Urothelium cell line (cell line): ENCODE measurements at places on chromosomes 3 and 15.

GRCh38 chr3:127165036-127165435, 27.9 kb upstream of the PRR23E start:
- no peak for DNase-seq

GRCh38 chr3:169323578-169324451, 339.7 kb downstream of the MECOM start:
- DNase-seq: no peak

GRCh38 chr15:60801395-60801794, 322.5 kb upstream of the ICE2 start:
- DNase-seq: no peak

- DNase-seq: no peak
Observed at GRCh38 chr15:89090791-89091626, 2.8 kb downstream of the ABHD2 start.

- DNase-seq: no peak
Observed at GRCh38 chr3:63931290-63931689, 19.1 kb upstream of the SCAANT1 start.

DNA sequence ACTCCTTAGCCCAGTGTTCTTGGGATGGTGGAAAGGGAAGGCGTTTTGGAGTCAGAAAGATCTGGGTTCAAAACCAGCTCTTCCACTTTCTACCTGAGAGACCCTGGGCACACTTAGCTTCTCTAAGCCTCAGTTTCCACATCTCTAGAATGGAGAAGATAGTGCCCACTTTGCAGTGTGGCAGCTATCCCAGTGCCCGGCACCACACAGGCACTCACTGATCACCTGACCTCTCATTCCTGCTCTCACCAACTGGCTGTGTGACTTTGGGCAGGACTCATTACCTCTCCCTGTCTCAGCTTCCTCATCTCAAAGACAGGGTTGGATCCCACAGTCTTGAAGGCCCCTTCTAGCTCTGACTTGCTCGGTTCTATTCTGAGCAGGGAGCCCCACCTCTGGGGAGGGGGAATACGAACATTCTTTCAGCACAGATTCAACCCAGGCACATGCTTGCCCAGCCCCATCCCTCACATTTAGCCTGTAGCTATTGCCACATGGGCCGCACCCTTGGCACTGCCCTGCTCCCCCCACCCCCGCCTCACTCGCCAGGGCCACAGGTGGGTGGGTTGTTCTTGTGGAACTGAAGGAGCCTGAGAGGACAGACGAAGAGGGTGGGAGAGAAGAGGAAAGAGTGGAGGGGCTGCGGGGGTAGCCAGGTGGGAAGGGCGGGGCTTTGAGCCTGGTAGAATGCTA, 39.2 kb downstream of the EPHB3 start:
- DNase-seq: no peak

DNA sequence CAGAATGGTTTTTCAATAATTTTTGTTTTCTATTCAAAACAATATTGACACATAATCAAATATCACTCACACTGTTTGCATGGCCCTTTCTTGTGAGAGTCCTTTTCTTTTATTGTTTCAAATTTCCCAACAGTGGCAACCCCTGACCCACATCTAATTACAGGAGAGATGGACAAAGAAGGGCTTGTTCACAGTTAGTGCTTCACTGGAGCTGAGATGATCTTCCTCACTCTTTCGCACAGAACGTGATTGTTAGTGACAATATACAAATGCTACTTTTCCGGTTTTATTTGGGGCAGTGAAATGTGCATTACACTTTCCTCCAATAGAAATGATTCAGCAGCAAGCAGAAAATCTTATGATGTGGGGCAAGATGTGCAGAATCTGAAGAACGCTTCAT, 38.6 kb upstream of the TTC14 start:
- no peak for DNase-seq

- DNase-seq: no peak
Observed at GRCh38 chr15:94225616-94226015, 5.7 kb upstream of the MCTP2 start.

DNA sequence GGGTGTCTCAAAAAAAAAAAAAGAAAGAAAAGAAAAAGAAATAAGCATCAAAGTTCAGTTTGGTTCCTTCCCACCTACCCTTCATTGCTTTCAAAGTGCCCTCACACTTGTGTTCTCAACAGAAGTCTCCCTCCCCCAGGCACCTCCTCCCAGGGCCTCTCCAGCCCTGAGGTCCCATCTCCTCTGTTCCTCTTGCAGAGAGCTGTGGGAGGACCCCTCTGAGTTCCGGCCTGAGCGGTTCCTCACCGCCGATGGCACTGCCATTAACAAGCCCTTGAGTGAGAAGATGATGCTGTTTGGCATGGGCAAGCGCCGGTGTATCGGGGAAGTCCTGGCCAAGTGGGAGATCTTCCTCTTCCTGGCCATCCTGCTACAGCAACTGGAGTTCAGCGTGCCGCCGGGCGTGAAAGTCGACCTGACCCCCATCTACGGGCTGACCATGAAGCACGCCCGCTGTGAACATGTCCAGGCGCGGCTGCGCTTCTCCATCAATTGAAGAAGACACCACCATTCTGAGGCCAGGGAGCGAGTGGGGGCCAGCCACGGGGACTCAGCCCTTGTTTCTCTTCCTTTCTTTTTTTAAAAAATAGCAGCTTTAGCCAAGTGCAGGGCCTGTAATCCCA, 6.1 kb downstream of the CYP1A2 start:
- DNase-seq: no peak

- no peak for DNase-seq
Observed at GRCh38 chr3:135739779-135740178, 225.7 kb upstream of the PPP2R3A start.

DNA sequence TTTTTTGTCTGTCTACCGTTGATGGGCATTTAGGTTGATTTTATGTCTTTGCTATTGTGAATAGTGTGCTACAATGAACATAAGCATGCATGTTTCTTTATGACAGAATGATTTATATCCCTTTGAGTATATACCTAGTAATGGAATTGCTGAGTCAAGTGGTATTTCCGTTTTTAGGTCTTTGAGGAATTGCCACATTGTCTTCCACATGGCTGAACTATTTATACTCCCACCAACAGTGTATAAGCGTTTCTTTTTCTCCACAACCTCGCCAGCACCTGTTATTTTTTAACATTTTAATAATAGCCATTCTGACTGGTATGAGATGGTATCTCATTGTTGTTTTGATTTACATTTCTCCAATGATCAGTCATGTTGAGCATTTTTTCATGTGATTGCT, 89.6 kb upstream of the GALNT15 start:
- DNase-seq: no peak

DNA sequence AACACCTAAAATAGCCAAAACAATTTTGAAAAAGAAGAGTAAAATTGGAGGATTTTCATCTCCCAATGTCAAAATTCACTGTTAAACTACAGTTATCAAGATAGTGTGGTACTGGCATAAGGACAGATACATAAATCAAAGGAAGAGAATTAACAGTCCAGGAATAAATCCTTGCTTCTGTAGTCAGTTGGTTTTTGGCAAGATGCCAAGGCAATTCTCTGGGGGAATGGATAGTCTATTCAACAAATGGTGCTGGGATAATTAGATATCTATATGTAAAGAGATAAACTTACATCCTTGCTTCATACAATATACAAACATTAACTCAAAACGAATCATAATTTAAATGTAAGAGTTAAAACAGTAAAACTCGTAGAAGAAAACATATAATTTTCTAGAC, 57.9 kb upstream of the SELENOK start:
- no peak for DNase-seq

DNA sequence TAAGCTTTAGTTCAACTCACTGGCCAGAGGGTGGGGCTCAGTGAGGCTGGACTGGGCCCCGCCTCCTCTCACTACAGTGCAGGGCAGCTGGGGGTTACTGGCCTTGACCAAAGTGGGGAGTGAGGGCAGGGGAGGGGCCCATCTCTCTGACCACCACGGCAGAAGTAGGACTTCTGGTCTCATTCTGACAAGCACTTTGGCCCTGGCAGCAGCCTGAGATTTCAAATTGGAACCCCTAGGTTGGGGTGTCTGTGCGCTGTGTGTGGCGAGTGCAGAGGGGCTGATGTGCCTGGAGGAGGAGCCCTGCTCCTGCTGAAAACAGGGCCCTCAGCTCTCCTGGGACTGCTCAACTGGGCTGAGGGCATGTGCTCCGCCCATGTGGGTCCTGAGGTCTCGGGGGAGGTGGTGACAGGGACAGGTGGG, 60.3 kb upstream of the RPL32 start:
- DNase-seq: no peak

DNA sequence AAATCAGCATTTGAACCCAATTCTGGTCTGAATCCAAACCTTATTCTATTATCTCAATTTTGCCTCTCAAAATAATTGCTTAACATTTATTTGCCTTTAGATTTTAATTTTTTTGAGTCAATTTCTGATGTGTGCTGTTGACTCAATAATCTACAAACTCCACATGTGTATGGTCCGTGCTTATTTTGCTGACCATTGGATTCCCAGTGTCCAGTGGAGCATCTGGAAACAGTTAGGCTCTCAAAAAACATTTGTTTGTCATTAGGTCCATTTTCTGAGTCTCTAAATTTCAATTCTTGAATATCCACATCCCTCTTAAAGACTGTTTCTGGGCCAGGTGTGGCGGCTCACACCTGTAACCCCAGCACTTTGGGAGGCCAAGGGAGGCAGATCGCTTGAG, 19.2 kb upstream of the MYZAP start:
- no peak for DNase-seq

GRCh38 chr3:43231276-43232000, 54.9 kb upstream of the SNRK start:
- DNase-seq: peak; percentile 16

DNA sequence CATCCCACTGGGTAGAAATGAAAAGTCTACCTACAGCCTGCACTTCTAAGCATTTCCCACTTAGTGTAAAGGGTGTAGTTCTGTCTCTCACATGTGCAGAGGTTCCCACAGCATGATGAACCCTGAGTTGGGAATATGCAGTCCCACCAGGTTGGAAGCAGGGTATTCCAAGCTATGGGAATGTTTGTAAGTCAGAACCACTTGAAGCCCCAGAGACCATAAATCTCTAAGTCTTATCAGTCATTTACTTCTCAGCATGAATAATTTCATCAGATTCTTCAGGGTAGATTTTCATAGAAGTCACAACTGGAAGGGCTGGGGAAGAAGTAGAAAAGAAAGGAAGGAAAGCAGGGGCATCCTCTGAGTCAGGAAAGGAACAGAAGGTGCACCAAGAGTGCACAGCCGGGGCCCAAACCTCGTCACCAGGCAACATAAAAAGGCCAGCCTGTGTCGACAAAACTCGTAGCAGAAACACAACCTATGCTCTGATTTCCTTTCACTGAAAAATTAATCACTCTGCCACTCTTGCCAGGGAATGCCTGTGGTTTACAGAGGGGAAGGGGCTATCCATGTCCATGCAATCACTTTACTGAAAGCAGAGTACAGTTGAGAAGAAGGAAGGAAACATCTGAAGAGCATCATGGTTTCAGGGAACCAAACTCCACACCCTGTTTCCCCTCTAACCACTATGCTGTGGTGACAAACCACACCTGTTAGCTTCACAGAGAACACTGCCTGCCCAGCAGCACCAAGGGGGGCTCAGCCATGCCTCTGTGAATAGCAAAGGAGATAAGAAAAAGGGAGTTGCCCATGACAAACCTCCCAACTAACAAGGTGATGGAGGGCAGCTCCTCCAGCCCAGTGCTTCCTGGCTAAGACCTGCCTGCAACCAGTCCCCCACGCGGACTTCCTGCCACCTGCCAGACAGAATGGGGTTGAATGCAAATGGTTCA, 40.5 kb downstream of the SH3BP5 start:
- DNase-seq: no peak

- DNase-seq: no peak
Observed at GRCh38 chr3:134323966-134324962, 50.0 kb downstream of the AMOTL2 start.

GRCh38 chr3:183854318-183855035, 29.1 kb upstream of the MAP6D1 start:
- DNase-seq: no peak

GRCh38 chr3:66048051-66048395, 9.3 kb upstream of the MAGI1 start:
- DNase-seq: no peak

GRCh38 chr3:45906681-45907407, 20.5 kb downstream of the CCR9 start:
- peak; percentile 41 for DNase-seq

GRCh38 chr3:147361454-147362420, 44.6 kb downstream of the ZIC4 start:
- DNase-seq: peak; percentile 16

- no peak for DNase-seq
Observed at GRCh38 chr15:65207280-65207840, 3.9 kb downstream of the CILP start.

DNA sequence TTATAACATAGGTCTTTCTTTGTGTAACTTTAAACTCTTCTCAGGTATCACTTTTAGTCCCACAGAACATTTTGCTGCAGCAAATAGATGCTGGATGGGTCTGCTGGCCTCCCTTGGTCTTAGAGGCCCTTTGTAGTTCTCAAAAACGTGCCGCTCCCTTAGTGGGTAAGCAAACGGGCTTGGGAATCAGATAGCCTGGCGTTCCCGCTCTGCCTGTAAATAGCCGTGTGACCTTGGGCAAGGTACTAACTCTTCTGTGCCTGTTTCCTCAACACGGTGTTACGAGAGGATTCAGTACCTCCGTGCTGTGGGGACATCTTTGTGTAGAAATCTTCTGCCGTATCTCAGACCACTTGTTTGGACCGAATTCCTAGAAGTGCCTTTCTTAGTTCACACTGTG, 64.4 kb downstream of the DNAJB8 start:
- no peak for DNase-seq

- no peak for DNase-seq
Observed at GRCh38 chr3:62065985-62066693, 307.2 kb downstream of the FEZF2 start.

DNA sequence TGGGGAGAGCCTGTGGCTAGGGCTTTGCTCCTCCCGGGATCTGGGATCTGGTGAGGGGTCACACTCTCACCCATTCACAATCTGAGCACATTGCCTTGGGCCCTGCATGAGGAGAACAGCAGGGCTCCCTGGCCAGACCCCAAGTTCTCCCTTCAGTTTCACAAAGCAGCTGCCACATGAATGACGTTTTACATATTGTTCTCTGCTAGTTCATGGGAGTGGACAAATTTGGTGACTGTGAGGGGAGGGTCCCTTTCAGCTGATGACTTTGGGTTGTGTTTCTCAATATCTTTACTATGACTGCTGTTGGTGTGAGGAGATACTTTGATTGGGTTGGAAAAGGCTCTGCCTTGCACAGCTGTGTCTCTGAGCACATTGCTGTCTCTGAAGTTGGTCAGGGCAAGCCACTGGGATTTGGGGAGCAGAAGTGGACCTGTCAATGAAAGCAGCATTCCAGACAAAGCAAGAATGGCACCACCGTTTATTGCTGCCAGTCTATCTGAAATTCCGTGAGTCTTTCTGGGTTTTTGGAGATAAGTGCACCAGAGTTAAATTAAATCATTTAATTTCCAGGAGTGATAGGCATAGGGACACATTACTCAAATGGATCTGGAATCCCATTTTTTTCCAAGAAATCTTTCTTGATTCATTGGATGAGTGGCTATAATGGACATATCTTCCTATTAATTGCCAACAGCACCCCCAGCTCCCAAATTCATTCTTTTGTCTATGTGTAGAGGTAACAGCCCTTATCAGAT, 10.3 kb downstream of the TIMP4 start:
- DNase-seq: no peak

- DNase-seq: no peak
Observed at GRCh38 chr15:76711351-76711827, 193.8 kb downstream of the SCAPER start.

GRCh38 chr3:120013481-120013880, 80.8 kb downstream of the GSK3B start:
- DNase-seq: no peak

- no peak for DNase-seq
Observed at GRCh38 chr15:56699743-56700142, 33.6 kb downstream of the ZNF280D start.
